ENCODE measurements at places on chromosomes 5 and 9. TPM values are rescaled to one million over a fixed set of nuclear protein-coding genes. Genes with fewer than 3 reads are reported as not detected.

The IL3 gene
- total RNA-seq = not detected

The IFNB1 gene
- total RNA-seq = 0.71 TPM

The ISL1 gene
- total RNA-seq = 0.50 TPM

The ARID3C gene
- total RNA-seq = not detected

The NTRK2 gene
- 3.3 TPM for total RNA-seq

The LRRC26 gene
- total RNA-seq = not detected

The SUSD3 gene
- total RNA-seq = not detected

The BTNL9 gene
- total RNA-seq = 0.55 TPM

The SPEF2 gene
- total RNA-seq = 9.5 TPM

- ATAC-seq = peak; percentile 23
Observed at GRCh38 chr5:125125031-125125823, 378.8 kb upstream of the ZNF608 start.

DNA sequence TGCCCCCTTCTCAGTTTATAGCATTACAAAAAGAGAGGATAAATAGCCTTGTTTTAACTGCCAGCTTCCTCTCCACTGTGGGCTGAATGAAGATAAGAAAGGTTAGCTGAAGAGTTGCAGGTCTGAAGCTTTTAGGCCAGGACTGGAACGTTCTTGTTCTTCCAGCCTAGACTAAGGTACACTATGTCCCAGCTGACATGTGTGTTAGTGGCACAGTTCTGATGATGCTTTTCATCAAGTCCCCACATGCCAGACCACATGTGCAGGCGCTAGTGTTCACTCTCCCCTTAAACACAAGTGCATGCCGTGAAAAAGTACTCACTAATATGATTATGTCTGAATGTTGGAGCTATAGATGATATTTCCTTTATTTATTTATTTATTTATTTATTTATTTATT lies 40.7 kb downstream of the STXBP1 start:
- ATAC-seq = no peak

- ATAC-seq = peak; percentile 9
Observed at GRCh38 chr9:2623288-2624050, 1.9 kb downstream of the VLDLR start.

- no peak for ATAC-seq
Observed at GRCh38 chr9:95035846-95036245, 281.7 kb downstream of the FANCC start.

DNA sequence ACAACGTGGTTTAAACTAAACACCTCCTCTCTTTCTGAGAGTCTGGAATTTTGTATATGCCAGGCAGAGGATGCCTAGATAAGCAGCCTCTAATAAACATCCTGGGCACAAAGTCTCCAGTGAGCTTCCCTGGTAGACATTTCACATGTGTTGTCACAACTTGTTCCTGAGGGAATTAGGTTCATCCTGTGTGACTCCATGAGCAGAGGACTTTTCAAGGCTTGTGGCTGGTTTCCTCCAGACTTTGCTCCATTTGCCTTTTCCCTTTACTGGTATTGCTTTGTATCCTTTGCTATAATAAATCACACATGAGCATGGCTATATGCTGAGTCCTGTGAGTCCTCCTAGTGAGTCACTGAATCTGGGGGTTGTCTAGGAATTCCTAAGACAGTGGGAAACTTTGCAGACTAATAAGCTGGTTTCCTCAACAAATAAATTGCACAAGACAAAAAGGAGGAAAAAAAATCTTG lies 77.4 kb downstream of the NR2F1-AS1 start:
- peak; percentile 66 for ATAC-seq

DNA sequence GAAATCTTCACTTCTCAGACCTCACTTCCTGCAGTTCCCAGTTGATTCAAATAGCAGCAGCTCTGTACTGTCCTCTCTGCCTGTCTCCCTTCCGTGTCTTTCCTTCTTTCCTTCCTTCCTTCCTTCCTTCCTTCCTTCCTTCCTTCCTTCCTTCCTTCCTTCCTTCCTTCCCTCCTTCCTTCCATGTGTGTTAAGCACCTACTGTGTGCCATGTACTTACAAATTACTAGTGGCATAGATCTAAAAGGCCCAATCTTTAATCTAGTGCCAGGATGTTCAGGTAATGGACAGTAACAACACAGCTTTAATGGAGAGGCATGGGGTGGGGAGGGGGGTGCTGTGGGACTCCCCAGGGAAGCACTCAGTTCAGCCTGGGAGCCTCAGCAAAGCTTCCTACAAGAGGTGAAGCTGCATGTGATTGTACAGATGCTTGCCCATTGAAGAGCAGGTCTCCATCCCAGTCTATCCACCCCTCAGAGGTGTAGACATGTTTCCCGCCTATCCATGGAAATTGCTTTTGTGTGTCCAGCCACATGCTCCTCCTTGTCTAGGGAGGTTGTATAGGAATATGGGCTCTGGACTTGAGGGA lies 106.0 kb downstream of the RGS3 start:
- ATAC-seq = no peak

DNA sequence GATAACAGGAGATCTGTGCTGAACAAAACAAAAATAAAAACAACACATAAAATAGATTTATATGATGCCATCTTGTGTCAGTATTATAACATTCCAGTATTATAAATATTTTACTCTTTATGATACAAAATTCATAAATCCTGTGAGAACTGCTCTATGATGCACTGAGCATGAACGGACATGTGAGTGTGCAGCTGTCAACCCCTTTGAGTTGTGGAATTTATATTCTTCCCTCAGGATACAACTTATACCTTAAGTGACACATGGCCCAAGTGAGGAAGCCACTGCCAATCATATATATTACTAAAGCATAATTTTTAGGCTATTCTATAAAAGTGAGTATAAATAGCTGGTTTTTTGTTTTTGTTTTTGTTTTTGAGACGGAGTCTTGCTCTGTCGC lies 116.0 kb upstream of the OR13F1 start:
- no peak for ATAC-seq

DNA sequence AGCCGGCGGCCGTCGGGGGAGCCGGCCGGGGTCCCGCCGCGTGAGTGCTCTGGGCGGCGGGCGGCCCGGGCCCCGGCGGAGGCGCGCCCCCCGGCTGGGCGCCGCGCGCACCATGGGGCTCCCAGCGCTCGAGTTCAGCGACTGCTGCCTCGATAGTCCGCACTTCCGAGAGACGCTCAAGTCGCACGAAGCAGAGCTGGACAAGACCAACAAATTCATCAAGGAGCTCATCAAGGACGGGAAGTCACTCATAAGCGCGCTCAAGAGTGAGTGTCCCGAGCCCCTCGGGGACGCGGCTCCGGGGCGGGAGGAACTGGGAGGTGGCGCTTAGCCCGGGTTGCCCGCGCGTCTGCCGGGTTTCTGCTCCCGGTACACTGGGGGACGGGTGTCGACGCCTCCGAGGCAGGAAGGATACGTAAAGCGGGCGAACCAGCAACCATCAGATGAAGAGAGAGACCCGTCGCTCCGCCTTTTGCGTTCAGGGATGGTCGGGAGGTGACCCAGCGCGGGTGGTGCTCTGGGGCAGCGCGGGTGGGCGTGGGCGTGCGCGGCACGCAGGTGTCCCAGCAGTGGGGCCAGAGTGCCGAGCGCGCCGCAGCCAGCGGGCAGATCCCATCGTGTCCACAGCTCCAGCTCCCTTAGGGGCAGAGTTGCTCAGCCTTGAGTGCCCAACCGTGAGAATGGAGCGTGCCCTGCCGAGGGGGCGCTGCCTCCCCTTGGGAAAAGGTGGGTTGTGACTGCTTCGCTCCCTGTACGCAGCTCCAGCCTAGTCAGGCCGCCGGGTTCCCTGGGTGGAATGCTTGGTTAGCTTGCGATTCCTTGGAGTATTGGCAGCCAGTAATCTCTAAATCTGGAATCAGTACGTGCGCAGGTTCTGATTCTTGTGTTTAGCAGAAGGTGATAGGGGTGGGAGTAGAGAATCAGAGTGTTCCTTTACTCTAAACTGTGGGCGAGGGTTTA lies 753 bp downstream of the ARHGAP26 start:
- peak; percentile 15 for ATAC-seq

- ATAC-seq = no peak
Observed at GRCh38 chr9:33182519-33182918, 15.4 kb upstream of the B4GALT1 start.

DNA sequence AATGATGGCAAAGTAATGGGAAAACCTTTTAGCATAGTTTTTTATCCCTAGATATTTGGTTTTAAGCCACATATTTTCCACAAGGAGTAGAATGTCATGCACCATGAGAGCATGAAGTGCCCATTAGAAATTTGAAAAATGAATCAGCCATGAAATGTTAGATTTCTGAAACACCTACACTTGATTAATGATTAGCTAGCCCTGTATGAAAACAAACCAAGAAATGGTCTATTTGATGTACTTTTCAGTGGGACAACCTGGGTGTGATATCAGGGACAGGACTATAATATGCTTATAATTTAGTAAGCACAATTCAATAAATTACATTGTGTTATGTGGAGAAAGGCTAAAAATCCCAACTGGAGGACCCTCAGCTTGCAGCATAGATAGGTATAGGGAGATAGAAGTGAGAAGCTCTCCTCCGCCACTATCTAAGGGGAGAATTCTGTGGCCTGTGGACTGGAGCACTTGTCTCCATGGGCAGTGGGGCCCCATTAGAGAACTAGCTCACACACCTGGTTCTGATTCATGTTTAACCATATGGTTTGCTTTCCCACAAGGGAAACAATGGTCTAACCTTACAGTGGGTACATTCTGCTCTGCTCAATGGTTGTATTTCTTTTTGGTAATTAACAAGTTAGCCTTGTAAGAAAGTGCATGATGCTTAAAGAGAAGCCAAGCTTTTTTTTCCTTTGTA lies 35.2 kb downstream of the NUP214 start:
- no peak for ATAC-seq

DNA sequence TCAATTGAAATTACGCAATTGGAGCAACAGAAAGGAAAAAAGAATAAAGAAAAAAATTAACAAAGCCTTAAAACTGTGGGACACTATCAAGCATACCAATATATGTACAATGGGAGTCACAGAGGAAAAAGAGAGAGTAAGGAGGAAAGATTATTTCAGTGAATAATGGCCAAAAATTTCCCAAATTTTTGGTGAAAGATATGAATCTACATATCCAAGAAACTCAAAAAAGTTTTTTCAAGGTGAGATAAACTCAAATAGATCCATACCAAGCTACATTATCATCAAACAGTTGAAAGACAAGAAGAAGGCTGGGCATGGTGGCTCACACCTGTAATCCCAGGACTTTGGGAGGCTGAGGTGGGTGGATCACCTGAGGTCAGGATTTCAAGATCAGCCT lies 8.8 kb upstream of the BRD3 start:
- no peak for ATAC-seq

- ATAC-seq = peak; percentile 32
Observed at GRCh38 chr9:84315278-84315877, 25.2 kb downstream of the SLC28A3 start.

DNA sequence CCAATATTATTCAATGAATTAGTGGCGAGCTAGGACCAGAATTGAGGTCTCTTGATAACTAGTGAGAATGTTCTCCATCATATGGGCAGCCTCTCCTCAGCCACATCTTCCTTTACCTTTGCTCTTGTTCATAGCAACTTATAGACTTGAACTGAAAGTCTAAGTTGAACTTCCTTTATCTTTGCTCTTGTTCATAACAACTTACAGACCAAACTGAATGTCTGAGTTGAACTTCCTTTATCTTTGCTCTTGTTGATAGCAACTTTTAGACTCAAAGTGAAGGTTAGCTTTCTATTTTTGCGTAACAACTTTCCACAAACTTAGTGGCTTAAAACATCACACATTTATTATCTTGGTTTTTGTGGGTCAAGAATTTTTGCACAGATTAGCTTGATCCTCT lies 146.4 kb upstream of the C9orf72 start:
- ATAC-seq = no peak

DNA sequence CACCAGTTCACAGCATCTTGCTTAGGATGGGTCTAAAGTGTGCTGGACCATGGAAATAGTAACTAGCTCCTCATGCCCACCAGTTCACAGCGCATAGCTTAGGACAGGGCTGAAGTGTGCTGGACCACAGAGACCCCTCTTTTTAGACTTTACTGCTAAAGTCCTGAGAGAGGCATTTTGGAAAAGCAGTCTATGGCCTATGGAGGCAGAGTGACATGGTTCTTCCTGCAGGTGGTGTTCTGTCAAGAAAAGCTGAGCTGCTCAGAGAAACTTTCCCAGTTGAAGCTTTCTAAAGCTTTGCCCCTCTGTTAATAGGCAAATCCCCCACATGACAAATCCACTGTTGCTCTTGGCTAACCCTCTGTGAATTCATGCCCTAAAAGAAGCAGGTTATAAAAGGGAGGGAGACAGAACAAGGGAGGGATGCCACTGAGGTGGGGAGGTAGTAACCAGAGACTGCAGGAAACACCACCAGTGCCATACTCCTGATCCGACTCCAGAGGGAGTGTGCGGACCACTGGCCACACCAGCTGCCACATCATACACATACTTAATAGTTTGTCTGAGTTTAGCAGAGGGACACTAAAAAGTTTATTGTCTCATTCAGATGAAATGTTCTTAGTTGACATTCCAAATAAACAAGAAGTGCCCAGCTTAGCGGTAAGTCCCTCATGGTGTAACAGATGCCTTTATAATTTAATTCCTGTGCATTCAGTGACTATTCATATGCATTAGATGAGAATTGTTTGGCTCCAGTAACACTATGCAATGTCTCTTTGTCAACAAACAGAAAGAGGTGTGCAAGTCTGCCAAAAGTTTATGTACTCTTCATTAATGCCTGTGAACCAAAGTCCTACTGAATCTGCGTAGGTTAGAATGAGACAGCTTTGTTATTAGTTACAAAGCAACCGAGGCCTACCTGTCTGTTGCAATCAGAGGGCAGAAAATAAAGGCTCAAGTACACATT lies 236.2 kb upstream of the NFIL3 start:
- ATAC-seq = peak; percentile 92

DNA sequence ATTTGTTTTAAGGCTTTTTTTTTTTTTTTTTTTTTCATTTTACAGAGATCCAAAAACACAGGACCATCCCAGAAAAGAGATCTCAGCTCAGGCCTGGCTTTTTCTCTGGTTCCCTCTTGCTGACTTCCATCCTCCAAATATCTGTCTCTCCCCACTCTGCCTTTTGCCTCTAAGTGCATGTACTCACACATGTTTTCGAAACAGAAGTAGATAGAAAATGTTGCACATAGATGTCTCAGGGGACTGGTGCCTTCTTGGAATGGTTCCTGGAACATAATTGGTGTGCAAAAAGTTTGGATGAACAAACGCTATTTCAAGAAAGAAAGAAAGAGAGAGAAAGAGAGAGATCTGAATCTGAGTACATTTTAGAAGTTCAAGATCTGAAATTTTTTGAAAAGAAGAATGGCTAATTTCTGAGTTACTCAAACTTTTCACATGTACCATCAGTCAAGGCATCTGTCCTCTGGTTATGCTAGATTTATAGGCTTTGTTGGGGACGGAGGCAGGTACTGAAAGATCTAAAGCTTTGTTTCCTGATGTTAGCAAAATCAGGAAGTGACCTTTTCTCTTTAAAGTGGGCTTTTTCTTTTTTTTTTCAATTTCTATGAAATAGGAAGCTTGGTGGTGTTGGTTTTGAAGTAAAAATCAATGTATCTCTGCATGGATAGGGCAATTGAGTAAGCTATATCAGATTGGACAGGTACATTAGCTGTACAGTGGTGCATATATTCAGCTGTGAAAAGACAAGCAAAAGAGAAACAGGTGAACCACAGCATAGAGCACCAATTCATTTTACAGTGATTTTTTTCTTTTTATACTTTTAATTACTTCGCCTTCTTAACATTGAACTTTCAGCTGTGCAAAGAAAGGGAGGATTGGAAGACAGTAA lies 8.5 kb upstream of the TNFSF8 start:
- ATAC-seq = no peak
